ENCODE measurements at places on chromosomes 11 and 22. TPM values are rescaled to one million over a fixed set of nuclear protein-coding genes. Genes with fewer than 3 reads are reported as not detected.

The CFL1 gene
- total RNA-seq: 1,020 TPM

The IRAG1 gene
- total RNA-seq: not detected

- peaks cover 8% of the 10 kb centered on the region for H3K4me1 ChIP-seq
- no peaks in the 10 kb centered on the region for H3K27me3 ChIP-seq
- no peak for DNase-seq
These were observed 72.4 kb downstream of the CYP2R1 start for GRCh38 chr11:14819596-14819995.

DNA sequence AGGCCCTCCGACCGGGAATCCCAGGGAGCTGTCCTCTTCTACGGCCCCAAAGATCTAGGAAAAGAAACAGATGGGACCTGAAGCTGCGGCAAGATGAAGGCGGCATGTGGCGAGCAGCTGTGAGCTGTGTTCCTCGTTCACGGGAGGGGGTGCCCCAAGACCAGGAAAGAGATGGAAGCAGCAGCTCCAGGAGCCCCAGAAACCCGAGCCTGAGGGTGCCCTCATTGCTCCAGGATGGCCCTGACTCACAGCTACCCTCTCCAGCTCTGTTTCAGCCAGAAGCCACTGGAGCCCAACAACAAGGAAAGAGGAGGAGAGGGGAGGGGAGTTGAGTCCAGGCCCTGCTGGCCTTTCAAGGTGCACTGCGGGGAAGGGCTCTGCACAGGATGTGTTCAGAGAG, 23.7 kb upstream of the NAP1L4 start:
- no peak for DNase-seq
- H3K27ac ChIP-seq: peak overlapping the region; percentile 90
- no peaks in the 10 kb centered on the region for H3K27me3 ChIP-seq
- no peak overlapping the region for H3K4me3 ChIP-seq

DNA sequence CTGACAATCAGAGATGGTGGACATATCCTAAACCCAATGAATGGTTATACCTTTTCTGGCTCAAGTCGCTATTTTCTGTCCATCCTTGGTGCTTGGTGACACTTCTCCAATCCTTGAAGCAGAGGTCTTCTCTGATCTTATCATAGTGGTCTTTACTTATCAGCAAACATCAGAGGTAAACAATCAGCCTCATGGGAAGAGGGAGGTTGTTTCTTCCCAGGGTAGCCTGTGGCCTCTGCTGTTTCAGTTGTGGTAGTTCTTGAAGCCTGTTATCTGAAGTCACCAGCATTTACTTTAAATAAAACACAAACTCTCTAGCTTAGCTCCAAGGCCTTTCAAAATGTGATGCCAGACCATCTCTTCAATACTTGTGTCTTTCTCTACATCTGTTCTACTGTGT, 66.7 kb downstream of the RRM1 start:
- H3K27ac ChIP-seq: no peak overlapping the region
- peaks cover 2% of the 10 kb centered on the region for H3K27me3 ChIP-seq
- no peaks in the 10 kb centered on the region for H3K36me3 ChIP-seq
- H3K4me3 ChIP-seq: no peak overlapping the region
- H3K4me1 ChIP-seq: no peaks in the 10 kb centered on the region
- DNase-seq: no peak

DNA sequence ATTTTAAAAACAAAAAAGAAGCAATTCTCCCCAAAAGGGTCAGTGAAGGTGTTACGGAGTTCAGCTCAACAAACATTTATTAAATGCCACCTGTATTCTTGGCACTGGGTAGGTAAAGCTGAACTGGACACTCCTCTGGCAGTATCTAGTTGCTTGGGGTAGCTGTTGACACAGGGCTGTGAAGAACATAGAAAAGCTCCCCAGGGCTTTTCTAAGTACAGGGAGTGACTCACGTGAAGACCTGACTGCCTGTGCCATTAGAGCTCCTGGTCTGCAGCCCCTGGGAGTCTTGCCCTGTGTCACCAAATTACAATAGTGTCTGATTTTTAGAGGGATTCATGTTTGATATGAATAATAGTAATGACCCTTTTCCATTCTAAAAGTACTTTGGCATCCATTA, 43.6 kb downstream of the COA4 start:
- H3K4me1 ChIP-seq: no peaks in the 10 kb centered on the region
- peaks cover 10% of the 10 kb centered on the region for H3K36me3 ChIP-seq
- H3K27ac ChIP-seq: no peak overlapping the region
- H3K27me3 ChIP-seq: no peaks in the 10 kb centered on the region
- H3K4me3 ChIP-seq: no peak overlapping the region

GRCh38 chr11:45087086-45087899, 59.1 kb upstream of the PRDM11 start:
- no peak overlapping the region for H3K4me3 ChIP-seq
- DNase-seq: no peak
- peaks cover 14% of the 10 kb centered on the region for H3K27me3 ChIP-seq
- H3K4me1 ChIP-seq: peaks cover 13% of the 10 kb centered on the region
- no peak overlapping the region for H3K27ac ChIP-seq
- H3K36me3 ChIP-seq: no peaks in the 10 kb centered on the region

DNA sequence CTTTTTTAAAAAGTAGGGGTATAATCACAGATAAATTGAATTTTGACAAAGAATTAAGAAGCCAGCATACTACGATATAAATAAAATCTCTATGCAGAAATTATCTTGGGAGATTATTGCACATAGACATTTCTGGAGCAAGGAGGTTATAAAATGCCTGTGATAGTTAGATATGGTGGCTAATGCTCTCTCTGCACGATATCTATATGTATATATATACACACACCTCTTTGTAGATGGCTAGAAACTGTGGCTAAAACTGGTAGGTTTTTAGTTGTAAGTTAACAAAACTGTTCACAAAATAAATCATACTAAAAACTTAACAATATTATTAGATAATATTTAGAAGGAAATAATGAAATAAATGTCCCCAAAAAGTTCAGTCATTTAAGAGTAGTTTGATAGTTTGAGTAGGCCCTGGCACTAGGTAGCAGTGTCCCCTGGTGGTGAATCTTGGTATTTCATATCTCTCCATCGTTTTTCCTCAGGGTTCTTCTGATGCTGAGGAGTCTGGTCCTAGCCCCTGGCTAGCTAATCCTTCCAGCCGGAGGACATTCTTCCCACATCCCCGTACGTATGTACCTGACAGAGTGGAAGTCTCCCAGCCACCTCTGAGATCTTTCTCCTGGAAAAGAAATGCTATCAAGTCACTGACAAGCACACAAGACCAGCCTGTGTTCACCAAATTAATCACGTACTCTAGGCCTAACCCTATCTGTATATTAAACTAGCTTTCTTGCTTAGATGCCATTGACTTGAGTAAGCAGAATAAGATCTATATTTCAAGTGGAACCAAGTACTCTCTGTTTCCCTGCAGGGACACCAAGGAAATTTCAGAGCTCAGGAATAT, 32.2 kb downstream of the ART5 start:
- H3K4me1 ChIP-seq: peaks cover 9% of the 10 kb centered on the region
- no peak overlapping the region for H3K4me3 ChIP-seq
- no peak for DNase-seq
- no peak overlapping the region for H3K27ac ChIP-seq
- no peaks in the 10 kb centered on the region for H3K27me3 ChIP-seq
- no peaks in the 10 kb centered on the region for H3K36me3 ChIP-seq

GRCh38 chr11:93567401-93567895, 24.3 kb upstream of the SMCO4 start:
- H3K4me1 ChIP-seq: no peaks in the 10 kb centered on the region
- peaks cover 10% of the 10 kb centered on the region for H3K27me3 ChIP-seq
- H3K4me3 ChIP-seq: no peak overlapping the region
